NCI-H69 (cell line): ENCODE measurements at places on chromosomes 5 and 9.
A peak's percentile ranks its signal among the peaks of the same experiment; 100 is the strongest.

DNA sequence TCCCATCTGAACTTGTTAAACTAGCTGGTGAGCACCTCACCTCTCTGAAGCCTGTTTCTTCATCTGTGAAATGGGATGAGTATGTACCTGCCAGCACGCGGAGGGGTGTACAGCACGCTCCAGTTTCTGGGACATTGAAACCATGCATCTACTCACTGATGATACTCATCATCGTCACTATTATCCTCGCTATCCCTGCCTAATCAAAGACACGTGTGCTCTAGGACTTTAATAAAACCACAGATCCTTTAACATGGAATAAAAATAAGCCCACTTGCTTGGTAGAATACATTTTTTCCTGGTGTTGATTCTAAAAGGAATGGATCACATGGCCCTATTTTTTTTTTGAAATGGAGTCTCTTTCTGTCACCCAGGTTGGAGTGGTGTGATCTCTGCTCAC is 37.3 kb upstream of the POMT1 start:
- no peak for DNase-seq

DNA sequence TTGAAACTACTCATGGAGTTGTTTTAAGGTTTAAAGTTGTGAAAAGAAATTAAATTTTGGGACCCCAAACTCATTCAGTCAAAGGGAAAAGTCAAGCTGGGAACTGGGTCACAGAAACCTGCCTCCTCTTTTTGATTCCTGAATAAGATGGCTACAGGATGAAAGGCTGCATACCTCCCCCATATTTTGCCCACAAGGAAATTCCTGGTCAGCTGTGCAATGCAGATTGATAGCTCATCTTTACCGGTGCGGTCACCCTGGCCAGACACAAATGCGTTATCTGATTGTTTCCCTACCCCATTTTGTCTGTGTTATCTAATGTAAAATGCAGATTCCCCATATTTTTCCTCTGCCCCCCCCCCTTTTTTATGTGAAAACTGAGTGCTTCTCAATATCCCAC is 1.3 kb downstream of the HAVCR2 start:
- DNase-seq: no peak

DNA sequence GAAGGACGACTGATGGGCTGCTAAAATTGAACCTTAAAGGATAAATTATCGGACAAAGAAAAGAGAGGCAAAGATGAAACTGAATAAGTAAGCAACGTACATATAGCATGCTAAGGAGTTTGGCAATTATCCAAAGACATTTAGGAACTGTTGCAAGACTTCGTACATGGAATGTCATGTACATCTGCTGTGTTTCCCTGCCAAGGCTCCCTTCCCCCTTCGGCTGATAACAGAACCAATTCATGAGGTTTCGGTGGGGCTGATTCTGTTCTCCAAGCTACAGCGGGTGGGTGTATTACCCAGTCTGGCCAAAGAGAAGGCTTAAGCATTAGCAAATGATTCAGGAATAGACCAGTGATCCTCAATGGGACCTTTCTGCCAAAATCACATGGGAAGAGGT is 190.9 kb upstream of the FREM1 start:
- DNase-seq: no peak

DNA sequence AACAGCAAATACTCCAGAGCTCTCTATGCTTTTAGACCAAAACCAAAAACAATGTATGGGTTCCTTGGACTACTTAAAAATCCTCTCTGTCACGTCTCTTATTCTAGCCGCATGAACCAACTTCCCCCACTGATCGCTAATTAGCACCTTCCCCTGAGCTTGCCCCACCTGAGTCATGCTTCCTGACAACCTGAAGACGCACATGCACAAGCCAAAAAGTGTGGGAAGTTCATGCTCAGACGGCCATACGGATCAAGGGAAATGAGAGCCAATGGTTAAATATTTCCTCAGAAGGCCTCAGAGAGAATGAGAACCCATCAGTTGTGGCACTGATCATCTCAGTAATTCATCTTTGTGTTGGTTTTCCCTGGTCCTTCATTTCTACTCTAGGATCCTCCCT is 199.7 kb downstream of the BNC2 start:
- DNase-seq: peak; percentile 89

DNA sequence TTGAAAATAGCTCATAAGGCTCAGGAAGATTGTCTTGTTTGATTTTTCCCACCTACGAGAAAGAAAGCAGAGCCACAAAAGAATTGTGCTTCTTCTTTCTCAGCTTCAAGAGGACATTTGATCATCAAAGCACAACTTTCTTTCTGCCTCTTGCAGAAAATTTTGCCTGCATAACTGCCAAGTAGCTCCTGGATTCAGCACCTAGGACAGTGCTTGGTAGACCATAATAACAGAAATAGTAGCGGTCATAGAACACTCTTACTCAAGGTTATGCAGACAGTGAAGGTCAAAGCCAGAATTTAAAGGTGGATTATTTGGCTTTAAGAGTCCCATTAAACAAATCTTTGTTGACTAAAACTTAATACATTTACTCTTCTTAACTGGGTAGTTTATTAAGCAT is 594.7 kb upstream of the CCNG1 start:
- DNase-seq: no peak

DNA sequence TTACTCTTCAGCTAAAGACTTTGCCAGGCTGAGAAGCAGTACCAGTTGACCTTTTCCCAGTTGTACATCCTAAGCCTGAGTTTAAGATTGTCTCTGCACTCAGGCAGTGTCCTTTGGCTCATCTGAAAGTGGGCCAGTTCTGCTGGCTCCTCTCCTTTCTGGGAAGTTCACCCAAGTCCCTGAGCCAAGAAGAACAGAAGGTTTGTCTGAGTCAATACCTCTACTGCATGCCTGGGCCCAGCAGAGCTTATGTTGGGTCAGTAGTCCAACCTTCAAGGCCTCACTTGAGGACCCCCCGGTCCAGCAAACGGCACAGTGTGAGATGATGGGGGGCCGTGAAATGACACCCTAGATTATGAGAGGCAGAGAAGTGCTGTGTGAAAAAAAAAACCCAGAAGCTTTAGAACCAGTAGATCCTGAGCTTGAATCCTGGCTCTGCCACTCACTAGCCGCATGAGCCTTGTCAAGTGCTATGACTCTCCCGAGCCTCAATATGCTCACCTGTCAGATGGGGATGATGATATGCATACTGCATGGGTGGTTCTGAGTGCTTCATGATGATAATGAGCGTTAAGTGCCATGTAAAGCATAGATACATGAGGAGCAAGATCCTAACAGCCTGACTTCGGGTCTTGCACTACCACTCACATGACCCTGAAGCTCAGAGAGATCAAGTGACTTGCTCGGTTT is 156.0 kb downstream of the MACROH2A1 start:
- DNase-seq: no peak

GRCh38 chr5:133317558-133317957 is 265.7 kb downstream of the HSPA4 start:
- DNase-seq: no peak

DNA sequence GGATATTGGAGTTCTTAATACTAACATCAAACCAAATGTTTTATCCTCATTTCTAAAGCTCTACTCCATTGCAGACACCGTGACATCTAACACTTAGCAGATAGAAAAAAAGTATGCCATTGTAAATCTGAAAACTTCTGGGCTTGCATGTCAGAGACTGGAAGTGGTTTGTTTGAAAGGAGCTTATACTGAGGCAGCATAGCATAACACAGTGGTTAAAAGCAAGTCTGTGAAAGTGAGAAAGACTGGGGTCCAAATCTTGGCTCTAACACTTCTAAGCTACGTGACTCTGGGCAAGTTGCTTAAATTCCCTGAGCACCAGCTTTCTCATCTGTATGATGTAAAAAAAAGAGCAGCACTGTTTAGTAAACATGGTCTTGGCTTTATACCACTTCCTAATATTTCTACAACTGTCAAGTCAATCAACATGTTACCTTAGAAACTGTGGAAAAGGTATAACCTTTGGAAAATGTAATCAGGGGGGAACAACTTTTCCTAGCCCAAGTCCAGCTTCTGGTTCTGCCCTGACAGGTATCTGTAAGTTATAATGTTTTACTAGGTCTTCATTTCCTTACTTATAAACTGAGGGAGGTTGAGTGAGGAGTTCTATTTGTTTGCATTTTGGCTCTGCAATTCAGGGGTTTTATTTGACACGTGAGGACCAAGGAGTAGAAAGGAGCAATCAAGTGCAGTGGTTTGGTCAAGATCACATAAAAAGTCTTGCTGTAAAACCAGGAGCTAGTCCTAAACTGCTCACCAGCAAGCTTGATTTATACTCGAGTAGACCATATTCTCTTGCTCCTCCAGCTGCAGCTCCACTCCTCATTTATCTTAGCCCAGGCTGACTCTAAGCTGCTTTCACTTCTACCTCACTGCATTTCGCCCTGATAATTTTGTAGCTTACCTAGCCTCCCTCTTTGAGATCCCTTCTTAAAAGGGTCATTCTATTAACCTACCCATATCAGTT is 541.0 kb downstream of the RAB3C start:
- DNase-seq: peak; percentile 20
